ENCODE measurements at places on chromosomes 1 and 21.
A peak's percentile ranks its signal among the peaks of the same experiment; 100 is the strongest.

DNA sequence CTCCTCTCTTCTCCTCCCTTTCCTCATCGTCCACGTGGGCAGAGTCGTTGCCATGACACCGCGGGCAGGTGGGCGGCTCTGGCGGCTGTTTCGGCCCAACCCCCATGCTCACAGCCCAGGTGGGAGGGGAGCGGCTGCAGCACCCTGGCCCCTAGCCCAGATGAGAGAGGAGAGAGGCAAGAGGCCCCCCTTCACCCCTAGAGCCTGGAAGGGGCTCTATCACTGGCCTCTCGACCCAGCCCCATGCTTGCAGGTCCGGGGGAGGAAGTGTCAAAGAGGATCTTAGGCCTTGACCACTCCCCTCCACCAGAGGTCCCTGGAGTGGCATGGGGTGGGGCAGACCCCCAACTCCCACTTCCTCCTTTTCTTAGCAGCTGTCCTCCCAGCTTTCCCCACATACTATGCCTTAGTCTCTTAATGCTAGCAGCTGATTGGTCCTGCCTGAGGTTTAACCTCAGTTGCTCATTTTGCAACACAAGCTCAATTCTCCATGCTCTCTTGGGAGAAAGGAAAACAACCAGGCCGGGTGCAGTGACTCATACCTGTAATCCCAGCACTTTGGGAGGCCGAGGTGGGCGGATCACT lies 10.4 kb downstream of the DLGAP3 start:
- DNase-seq: no peak

- no peak for DNase-seq
These were observed 1561.9 kb downstream of the MRPL39 start for GRCh38 chr21:24045373-24045772.

DNA sequence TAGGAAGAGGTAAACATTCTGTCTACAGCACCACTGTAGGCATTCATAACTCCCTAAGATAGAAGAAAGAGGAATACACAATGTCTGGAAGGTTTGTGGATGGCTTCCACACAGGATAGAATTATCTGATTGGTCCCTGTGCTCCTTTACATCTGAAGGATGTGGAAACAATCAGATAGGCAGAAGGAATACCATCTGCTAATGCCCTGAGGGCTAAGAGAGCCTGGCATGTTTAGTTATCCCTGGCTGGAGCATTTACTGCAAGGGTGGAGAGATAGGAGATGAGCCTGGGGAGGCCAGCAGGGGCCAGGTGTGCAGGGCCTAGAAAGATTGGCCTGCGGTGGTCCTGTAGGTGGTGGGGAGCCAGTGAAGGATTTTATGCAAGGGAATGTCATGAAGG lies 8.6 kb upstream of the ACBD3 start:
- DNase-seq: no peak

DNA sequence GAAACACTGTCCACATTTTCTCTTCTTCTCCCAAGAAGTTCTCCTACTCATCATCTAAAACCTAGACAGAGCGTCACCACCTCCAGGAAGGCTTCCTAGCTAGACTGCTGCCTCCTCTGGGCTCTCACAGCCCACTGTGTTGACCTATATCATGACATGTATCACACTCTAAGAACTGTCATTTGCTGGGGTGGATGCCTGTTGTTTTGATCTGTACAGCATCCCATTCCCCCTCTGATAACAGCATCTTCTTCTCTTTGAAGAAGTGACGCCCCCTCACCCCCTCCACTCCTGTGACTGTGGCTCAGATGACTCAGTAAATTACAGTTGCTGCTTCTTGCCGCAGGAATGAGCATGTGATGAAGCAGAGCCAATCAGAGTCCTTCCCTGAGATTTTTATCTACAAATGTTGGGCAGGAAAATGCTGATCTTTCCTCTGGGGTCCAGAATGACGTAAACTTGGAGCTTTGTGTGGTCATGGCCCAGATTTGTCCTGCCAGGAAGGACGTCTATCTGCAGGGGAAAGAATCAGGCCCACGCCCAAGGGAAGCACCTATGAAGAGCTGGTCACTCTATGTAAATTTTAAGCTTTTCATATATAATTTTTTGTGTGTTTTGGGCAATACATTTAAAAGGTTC lies 28.0 kb upstream of the FOXO6 start:
- no peak for DNase-seq

DNA sequence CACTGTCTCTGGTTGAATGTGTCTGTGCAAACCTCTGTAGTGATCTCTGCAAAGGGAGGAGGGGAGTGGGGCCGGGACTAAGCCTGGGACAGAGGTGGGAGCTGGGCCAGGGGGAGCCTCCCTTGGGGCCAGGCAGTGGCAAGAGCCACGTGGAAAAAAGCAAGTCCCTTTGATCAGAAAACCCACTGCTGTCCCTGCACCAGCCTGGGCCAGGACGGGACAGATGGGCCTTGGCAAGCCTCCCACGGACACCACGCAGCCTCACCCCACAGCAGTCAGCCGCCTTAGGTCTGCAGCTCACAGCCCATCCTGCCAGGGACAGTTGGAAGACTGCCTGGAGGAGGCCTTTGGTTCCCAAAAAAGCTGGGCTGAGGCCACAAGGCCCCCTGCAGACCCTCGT lies 11.7 kb upstream of the TRAPPC10 start:
- no peak for DNase-seq

- no peak for DNase-seq
These were observed 106.1 kb upstream of the RUNX3 start for GRCh38 chr1:25036117-25036546.

GRCh38 chr21:34745557-34746255 lies 76.9 kb downstream of the CLIC6 start:
- peak; percentile 7 for DNase-seq

DNA sequence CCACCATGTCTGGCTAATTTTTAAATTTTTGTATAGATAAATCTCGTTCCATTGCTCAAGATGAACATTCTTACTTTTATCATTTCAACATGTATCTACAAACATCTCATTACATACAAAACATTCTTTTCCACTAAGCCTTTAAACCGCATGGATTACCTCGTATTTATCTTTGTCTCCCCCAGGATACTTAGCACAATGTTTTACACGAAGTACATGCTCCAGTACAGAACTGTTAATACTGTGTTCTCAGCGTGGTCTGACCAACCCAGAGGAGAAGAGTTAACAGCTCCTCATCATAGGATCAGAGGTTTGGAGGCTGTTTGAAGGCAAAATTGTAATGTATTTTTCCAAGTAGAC lies 7.4 kb downstream of the PIK3C2B start:
- DNase-seq: no peak

DNA sequence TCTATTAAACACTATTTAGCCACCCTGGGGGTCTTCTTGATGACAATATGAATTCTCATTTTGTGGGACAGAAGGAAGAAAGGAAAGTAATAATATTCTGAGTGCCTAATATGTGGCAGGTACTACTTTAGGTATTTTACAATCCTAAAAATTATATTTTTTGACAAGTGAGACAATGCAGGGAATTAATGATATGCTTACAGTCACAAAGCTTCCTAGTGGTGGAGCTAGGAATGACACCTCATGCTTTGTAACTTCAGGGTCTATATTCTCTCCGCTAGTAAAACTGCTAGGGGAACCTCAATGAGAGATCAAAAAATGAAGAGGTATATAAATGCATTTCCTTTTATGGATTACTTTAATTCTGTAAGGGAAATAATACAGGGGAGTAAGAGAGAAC lies 44.3 kb downstream of the TPR start:
- DNase-seq: no peak

GRCh38 chr1:204107892-204108291 lies 35.0 kb downstream of the SOX13 start:
- no peak for DNase-seq

GRCh38 chr1:214475746-214476145 lies 75.7 kb downstream of the PTPN14 start:
- no peak for DNase-seq

DNA sequence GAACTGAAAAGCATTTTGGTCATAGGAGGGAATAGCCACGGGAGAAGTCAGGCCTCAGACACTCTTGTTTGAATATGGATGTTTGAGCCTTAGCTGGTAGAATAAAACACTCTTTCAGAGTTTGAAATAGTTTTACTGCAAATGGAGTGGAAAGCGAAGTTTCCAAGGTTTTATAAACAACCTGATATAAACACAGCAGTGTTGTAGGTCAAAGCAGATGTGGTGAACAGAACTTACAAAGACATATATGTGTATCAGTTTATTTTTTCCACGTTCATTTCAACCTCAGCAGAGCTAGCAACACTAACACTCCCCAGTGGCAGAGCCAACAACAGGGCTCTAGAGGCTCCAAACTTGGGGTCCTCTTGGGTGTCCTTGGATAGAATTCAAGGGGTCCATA lies 89.9 kb downstream of the WLS start:
- DNase-seq: no peak

DNA sequence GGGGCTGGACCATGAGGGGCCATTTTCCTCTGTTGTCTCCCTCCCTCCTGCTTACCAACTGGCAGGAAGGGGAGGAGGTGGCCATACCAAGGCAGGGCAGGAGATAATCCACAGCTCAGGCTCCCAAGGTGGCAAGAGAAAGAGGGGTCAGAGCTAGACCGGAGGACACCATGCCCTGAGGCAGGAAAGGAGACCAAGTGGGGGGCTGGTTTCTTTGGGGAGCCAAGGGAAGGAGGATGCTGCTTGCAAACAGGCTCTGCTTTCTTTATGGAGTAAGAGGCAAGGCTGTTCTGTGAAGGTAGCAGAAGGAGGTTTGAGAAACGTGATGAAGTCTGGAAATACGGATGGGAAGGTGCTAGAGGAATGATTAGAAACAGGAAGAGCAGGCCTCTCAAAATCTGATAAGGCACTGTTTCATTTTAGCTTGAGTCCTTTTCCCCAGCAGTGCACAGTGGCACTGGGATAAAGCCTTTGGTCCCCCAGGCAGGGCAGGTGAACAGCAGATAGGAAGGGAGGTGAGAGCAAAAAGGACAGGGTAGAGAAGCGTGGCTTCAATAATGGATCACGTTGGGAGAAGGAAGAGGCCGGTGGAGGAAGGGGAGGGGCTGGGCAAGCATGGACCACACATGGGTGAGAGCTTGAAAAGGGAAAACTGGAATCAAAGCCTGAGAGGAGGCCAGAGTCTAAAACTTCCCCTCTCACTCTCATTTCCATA lies 44.2 kb upstream of the GALNT2 start:
- no peak for DNase-seq

DNA sequence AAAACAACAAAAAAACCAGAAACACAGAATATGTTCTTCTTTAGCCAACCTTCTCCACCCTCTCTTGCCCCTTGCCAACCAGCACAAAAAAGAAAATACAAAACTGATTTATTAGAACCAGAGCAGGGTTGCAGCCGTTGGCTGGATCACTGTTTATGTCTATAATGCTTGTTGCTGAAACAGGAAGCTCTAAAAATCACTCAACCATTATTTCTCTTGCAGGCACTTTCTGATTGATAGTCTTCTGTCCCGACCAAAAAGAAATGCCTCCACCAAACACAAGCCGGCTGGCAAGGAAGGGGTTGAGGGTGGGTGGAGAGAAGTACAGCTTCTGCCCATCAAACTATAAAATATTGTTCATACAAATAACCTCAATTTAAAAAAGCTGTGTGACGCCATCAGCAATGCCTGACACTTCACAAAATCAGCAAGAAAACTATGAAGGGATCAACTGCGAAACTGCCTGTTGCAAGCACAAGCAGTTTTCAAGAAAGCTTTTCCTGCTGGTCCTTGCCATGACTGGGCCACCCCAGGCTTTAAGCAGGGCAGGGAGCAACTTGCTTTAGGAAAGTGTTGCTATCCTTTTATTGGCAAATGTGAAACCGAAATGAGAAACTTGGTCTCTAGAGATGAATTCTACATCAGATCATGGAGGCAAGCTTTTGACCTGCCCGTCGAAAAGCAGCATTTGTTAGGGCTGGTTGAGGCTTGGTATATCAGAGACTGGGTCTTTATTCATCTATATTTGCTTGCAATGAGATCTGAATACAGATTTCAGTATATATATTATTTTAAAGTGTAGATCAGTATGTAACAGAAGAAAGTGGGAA lies 174.2 kb downstream of the RUNX1 start:
- DNase-seq: no peak

DNA sequence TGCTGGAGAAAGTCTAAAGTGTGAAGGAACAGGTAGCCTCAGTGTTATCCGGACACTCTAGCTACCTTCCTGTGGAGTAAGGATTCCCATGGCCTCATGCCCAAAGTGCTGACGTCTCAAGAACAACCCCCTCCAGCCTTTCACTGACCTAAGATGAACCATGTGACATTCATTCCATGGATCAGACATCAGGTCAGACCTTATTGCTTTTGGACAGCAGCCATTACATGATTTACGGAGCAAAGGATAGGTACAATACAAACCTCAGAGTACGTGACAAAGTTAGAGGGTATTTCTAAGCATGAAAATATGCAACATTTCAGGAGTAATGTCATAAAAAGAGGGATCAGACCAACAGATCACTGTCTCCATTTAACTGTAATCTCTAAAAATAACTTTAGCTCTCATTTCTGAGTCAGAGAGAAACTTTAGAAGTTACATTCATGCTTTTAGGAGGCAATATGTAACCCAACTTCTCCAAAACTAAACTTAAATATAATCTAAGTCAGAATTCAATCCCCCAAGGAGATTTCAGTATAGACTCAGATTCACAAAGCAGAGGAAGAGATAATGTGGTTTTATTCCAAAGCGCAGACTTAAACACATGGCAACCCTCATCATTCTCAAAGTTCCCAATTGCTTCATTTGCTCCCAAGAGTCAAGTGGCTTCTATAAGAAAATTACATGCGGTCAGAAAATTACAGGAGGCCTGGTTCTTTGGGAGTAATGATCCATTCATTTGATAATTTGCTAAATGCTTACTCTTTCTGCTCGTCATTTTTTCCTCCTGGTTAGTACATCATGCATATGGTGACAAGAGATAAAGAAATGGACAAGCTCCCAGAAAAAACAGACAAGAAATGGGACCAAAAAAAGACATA lies 280.4 kb downstream of the SETD4 start:
- no peak for DNase-seq

GRCh38 chr1:178593515-178593914 lies 80.6 kb downstream of the TEX35 start:
- no peak for DNase-seq

- no peak for DNase-seq
These were observed 161.9 kb upstream of the UBE2U start for GRCh38 chr1:64041371-64042131.

DNA sequence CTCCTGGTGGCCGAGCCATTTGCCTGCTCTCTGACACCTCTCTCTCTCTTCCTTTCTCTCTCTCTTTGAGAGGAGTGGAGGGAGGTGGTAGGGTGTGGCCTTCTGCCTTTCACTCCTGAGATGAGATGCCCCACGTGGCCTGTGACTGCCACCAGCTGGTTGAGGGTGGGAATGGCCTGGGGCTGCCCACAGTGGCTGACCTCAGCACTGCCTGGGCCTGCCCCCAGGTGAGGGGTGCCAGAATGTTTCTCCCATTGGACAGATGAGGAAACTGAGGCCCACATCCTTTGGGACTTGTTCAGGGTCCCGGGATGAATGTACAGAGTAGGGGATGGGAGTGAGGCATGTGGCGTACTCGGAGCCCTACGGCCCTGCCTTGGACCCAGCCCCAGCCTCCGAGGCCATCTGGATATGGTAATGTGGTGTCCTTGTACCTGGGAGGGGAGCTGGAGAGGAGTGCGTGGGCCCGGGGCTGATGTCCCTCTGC lies 12.7 kb upstream of the C1orf167 start:
- no peak for DNase-seq

Data from activated CD8-positive, alpha-beta memory T cell treated with anti-CD3 and anti-CD28 coated beads for 1 hour (primary cell).